ENCODE measurements at places on chromosomes 7 and 10.

GRCh38 chr10:33227489-33227888 is 107.0 kb downstream of the NRP1 start:
- DNase-seq: no peak

- DNase-seq: no peak
Measured at GRCh38 chr10:78764846-78765430, 303.8 kb upstream of the ZMIZ1 start.

DNA sequence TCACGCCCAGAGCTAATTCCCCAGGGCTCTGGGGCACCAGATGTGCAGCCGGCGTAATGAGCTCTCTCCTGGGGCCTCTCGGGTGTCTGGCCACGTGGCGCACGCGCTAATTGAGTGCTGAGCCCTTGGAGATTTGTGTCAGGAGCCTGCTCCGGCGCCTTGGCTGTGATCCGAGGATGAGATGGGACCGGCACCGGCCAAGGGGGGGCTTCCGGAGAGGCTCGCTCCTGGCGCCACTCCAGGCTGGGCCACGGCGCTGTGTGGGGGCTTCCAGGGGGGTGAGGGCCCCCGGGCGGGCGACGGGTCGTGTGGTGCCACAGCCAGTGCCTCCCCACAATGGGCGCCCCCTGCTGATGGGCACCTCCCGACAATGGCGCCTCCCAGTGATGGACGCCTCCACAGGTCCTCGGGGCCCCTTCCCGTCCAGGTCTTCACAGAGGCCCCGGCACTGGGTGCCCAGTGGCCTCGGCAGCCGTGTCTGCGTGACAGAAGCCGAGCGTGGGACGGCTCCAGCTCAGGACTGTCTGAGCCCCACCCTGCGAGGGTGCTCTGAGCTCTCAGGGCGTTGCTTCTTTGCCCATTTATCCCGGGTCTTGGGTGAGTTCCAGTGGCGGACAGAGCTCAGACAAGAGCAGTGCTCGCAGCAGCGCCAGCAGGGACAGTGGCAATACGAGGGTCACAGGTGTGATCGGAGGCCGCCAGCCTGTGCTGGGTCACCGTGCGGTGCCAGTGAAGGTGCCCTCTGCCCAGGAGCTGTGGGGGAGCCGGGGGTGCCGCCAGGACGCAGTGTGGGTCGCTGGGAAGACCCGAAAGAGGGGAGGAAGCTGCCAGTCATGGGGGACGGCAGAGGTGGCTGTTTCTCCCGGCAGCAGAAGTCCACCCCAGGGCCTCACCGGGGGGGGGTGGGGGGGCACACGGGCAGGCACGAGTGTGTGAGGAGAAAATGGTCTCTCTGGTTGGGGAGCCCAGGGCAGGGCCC is 8.2 kb upstream of the NKX6-2 start:
- DNase-seq: no peak

DNA sequence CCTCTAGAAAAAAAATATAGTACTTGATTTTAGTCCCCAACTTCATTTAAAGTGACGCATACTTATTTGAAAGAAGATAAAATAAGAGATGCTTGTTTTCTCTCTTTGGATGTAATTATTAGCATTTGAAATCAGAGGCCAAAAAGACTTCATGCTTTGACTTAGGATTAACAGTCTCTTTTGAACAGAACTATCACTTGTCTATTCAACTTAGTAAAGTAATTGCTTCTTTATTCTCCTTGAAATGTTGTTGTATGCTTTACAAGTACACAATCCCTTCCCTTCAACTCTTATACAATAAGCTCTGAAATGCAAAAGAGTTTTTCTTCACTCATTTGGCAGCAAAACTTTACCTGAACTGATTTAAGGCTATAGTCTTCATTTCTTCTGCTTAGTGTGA is 80.8 kb downstream of the HIBADH start:
- DNase-seq: no peak

- no peak for DNase-seq
Measured at GRCh38 chr7:158494643-158495042, 93.0 kb downstream of the PTPRN2 start.

DNA sequence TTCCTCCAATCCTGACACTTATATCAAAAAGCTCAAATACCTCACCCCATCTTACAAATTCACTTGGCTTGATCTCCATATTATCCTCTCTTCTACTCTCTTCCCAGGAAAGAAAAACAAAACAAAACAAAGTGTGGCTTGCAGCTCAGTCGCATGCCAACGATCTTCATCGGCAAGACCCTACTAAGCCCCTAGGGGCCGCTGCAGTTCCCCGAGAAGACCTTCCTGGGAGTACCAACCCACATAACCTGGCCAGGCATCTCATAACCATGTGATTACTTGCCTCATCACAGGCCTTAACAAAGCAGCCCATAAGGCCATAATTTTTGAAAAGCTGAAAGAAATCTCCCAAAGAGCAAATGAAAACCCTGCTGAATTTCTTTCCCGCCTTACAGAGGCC is 103.7 kb downstream of the ZNF92 start:
- DNase-seq: no peak
